ENCODE measurements at places on chromosomes 13 and 19.
A peak's percentile ranks its signal among the peaks of the same experiment; 100 is the strongest.

DNA sequence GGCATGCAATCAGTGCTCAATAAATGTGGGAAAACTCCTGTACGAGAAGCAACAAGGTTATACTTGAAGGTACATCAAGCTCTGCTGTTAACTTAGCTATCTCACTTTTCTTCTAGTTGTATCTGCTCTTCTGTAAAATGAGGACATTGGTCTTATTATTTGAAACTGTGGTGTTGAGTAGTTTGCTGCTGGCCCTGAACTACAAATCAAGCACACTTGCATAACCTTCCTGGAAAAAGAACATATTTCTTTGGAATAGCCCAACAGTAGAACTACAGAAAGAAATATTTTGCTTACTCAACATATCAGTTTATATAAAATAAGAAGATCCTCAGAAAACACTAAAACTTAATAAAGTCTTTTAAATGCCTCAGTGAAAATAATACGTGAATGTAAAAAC is 203.0 kb downstream of the KCTD12 start:
- DNase-seq = no peak

DNA sequence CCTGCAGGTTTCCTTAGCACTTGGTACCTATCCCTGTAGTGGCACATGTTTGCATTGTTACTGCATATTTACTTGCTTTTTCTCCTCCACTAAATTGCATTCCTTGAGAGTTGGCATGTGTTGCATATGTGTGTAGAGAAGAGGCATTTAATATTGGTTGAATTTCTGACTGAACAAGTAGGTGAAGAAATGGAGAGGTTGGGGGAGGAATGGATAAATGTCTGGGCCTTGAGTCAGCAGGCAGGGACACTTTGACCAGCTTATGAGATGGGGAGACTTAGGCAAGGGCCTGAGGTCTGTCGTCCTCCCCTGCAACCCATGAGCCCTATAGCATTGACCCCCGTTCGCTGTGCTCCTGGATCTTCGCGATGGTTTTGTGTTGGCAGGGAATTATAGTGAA is 2.0 kb upstream of the GPR18 start:
- no peak for DNase-seq

DNA sequence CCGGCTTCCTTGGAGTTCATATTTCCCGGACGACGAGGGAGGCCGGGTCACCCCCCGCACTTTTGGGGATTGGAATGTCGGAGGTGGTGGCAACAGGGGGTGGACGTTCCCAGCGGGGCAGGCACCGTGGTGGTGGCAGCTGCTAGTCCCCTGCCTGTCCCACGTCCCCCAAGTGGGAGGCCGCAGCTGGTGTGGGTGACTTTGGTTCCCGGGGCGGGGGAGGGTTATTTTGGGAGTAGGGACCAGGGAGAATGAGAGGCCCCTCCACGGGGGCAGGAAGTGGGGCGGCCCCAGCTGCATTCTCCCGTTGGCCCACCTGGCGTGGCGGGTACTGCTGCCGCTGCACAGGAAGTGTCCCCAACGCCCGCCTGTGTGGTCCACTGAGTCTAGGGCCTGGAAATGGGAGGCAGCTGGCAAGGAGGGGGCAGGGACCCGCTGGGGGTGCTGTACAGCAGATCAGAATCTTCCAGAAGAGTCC is 11.1 kb upstream of the PLIN3 start:
- DNase-seq = no peak

GRCh38 chr19:42030645-42031440 is 36.8 kb upstream of the ATP1A3 start:
- no peak for DNase-seq

GRCh38 chr13:51370116-51370515 is 30.6 kb downstream of the SERPINE3 start:
- no peak for DNase-seq

- peak; percentile 44 for DNase-seq
Measured at GRCh38 chr19:49157445-49158224, at the start of gene TRPM4. TSS of gene TRPM4 (plus strand) at chr19:49157792. CDS start at chr19:49157867, 75 bp downstream.

- no peak for DNase-seq
Measured at GRCh38 chr19:46351241-46352041, 4.6 kb downstream of the PPP5C start.

DNA sequence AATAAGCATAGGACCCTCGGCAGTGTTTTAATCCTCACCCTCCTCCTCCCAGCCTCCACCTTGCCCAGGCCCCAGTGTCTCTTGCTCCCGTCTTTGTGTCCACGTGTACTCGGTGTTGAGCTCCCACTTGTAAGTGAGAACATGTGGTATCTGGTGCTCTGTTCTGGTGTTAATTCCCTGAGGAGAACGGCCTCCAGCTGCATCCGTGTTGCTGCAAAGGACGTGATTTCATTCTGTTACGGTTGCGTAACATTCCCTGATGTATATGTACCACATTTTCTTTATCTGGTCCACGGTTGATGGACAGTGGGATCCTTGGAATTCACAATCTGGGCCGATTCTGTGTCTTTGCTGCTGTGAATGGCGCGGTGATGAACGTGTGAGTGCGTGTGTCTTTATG is 44.7 kb upstream of the TFDP1 start:
- DNase-seq = no peak

DNA sequence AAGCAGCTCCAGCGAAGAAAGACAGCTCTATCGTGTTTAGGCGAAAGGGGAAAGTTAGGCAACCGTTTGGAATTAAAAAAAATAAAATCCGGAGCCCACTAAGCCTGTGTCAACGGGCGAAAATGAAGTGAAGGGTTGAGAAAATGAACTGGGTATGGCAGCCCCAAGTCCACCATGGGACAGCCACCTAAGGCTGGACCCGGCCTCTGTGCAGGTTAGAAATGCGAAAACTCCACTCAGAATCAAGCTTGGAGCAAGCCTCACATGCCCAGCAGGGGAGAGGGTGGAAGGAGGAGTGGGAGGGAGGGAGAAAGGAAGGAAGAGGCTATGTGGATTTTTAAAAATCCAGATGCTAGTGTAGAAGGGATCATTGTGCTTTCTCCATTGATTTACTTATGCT is 101.2 kb downstream of the IRS2 start:
- no peak for DNase-seq

DNA sequence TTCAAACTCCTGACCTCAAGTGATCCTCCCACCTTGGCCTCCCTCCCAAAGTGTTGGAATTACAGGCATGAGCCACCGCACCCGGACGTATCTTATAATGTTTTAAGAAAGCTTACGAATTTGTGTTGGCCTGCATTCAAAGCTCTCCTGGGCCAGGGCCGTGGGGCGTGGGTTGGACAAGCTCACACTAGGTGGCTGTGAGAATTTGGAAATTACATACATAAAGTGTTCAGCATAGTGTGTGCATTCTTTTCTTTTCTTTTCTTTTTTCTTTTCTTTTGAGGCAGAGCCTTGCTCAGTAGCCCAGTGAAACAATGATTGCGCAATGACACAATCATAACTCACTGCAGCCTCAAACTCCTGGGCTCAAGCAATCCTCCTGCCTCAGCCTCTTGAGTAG is 2.6 kb downstream of the ZSWIM4 start:
- DNase-seq = no peak

GRCh38 chr13:39144941-39145533 is 106.8 kb downstream of the NHLRC3 start:
- DNase-seq = peak; percentile 15

DNA sequence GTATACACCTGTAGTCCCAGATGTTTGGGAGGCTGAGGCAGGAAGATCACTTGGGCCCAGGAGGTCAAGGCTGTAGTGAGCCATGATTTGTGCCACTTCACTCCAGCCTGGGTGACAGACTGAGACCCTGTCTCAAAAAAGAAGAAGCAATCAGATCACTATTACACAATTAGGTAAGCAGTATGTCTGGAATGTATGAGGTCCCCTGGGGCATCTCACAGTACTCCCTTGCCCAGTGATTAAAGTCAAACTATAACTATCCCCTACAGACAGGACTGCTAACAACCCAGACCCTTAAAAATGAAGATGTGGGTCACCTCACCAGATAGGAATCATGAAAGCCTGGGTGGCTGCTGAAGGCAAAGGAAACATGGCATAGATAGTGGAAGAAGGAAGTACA is 9.4 kb upstream of the PAN3 start:
- DNase-seq = no peak

DNA sequence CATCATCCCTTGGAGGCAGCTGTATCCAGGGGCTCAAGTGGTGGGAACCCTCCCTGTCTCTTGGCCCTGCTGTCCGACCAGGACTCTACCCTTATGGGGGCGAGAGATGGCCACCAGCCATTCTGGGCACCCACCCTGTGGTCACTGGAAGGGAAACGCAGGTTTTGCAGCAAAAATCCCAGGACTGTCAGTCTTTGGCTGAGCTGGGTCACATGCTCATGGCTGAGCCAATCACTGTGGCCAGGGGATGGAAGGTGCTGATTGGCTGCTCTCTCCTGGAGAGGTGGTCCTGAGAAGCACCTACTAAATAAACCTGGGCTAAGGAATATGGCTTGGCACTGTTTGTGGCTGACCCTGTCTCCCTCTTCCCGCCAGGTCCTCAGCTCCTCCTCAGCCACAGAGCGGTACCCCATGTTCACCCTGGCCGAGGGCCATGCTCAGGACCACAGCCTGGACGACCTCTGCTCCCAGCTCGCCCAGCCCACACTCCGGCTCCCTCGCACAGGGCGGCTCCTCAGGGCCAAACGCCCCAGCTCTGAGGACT is 8.9 kb downstream of the ATG4D start:
- no peak for DNase-seq

DNA sequence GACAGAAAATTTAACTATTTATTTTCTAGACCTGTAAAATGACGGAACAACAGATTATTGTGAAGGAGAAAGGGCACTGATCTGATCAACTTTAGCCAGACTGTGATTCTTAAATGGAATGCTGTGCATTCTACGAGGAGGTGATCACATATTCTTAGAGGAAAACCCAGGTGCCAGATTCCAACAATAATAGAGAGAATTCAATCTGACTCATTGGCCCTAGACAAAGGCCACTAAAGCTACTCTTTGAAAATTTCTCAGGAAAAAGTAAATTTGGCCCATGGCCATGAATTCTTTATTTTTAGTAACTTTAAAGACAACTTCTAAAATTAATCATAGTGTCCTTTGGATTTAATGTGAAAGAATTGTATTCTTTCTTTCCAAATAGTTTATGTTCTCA is 58.6 kb upstream of the POSTN start:
- DNase-seq = no peak

GRCh38 chr13:27570906-27571305 is 49.4 kb downstream of the LNX2 start:
- DNase-seq = no peak

- no peak for DNase-seq
Measured at GRCh38 chr13:108214441-108215271, 680 bp downstream of the LIG4 start.

DNA sequence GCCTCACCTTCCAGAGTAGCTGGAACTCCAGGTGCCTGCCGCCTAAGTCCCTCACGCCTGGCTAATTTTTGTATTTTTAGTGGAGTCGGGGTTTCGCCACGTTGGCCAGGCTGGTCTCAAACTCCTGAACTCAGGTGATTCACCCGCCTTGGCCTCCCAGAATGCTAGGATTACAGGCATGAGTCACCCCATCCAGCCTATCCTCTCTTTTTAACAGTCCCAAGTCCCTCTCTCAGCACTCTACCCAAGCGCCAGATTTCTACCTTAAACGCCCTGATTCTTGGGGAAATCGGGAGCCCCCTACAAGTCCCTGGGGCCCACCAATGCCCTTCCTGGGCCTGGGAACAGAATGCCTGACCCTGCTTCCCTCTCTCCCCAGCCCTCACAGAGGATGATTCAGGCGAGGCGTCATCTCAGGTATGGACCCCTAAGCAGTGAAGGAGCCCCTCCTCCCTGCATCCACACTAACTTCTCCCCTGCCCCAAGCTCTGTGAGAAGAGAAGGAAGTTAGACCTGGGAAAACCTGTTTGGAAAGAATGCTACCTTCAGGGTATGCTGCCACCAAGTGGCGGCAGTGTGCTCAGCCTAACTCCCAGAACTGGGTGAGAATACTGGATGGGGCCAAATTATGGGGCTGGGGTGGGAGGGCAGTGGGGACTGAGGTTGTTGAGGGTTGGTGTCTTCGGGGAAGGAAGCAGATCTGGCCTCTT is 20.8 kb upstream of the EBI3 start:
- no peak for DNase-seq

DNA sequence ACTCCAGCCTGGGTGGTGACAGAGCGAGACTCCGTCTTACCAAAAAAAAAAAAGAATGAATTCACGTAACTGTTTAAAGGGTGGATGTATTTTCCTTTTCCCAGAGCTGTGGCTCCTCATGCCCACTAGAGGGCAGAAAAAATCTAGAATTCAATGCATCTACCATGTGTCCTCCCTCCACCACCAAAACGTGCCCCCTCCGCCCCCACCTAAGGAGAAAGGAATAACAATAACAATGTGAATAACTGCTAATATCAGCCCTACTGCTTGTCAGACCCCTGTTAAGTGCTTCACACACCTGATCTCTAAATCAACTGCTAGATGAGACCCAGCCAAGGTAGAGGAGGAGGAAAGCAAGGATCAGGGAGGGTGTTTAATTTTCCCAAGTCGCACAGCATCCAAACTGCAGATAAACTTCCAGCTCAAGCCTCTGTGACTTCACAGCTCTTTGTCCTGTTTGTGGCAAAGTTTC is 20.2 kb upstream of the PNMA8B start:
- DNase-seq = no peak

GRCh38 chr19:3565139-3565538 is 7.6 kb upstream of the HMG20B start:
- no peak for DNase-seq

- DNase-seq = no peak
Measured at GRCh38 chr13:77384999-77385398, 58.1 kb upstream of the MYCBP2 start.

GRCh38 chr13:79353693-79354092 is 52.4 kb downstream of the RBM26 start:
- DNase-seq = no peak

DNA sequence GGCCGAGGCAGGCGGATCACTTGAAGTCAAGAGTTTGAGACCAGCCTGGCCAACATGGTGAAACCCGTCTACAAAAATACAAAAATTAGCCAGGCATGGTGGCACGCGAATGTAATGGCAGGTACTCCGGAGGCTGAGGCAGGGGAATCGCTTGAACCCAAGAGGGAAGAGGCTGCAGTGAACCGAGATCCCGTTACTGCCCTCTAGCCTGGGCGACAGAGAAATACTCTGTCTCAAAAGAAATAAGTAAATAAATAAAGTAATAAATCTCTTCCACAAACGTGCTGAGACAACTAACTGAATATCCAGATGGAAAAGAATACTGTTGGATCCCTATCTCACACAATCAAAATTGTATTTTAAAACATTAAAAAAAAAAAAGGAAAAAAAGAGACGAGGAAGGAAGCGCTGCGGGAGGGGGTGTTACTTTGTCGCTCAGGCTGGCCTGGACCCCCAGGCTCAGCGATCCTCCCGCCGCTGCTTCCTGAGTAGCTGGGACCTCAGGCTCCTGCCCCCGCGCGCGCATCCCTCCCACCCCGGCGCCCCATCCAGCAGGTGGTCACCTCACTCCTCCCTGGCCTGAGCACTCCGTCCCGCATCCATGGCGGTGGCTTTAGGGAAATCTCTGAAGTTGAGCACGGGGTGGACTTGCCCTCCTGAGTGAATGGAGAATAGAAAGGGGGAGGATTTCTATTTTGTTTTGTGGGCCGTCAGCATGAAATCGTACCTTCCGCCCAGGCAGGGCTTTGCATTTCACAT is 628 bp upstream of the ZNF813 start:
- DNase-seq = no peak

Measured in stimulated activated CD4-positive, alpha-beta T cell treated with anti-CD3 and anti-CD28 coated beads, Interleukin-2, amount 100 ng/mL, for 48 hours (primary cell).